ENCODE measurements at places on chromosomes 6 and 20. TPM values are rescaled to one million over a fixed set of nuclear protein-coding genes. Genes with fewer than 3 reads are reported as not detected.

Gene PTCHD4
- total RNA-seq: 0.20 TPM

Gene SLC23A2
- 12.7 TPM for total RNA-seq

Gene FABP7
- 0.27 TPM for total RNA-seq

Gene TRIM26
- total RNA-seq: 38.1 TPM

Gene LST1
- 0.34 TPM for total RNA-seq

Gene SLC2A10
- 0.11 TPM for total RNA-seq

- DNase-seq: no peak
Observed at GRCh38 chr20:23917024-23917725, 37.6 kb upstream of the CST5 start.

DNA sequence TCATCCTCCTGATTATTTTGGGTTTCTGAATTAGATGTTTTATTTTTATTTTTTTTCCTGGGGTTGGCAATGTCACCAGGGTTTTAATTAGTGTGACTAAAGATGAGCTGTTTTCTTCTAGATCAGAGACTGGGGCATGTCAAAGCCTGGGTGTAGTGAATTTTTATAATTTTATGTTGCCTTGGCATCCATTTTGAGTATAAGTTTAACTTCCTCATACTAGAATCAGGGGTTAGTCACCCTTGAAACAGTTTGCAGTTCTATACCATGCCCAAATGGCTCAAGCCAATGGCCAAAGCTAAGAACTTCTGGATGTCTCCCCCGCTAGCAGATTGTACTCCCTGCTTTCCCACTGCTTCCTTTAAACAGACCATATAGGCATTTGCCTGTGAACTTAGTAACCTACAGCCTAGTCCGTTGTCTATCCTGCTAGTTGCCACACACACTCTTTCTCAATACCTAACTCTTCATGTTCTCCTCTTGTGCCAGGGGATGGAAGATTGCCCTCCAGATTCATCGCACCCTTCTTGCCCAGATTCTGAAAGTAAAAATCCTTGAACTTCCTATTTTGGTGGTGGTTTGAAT lies 54.5 kb downstream of the KIAA0408 start:
- DNase-seq: peak; percentile 30

DNA sequence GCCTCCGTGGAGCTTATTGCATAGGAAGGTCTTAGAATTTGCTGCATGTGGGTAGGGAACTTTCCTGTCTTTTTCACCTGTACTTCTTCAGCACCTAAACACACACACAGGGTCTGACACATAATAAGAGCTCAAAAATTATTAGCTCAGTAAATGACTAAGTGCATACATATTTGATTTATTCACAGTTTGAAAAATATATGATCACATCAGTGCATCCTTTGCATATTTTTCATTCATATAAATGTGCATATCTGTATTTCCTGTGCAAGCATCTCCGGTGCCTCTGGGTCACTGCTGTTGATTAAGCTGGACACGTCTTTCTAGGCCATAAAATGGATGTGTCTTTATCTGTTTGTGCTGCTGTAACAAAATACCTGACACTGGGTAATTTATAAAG lies 234.7 kb downstream of the UST start:
- DNase-seq: peak; percentile 25

- no peak for DNase-seq
Observed at GRCh38 chr6:48147051-48147450, 36.1 kb upstream of the PTCHD4 start.

DNA sequence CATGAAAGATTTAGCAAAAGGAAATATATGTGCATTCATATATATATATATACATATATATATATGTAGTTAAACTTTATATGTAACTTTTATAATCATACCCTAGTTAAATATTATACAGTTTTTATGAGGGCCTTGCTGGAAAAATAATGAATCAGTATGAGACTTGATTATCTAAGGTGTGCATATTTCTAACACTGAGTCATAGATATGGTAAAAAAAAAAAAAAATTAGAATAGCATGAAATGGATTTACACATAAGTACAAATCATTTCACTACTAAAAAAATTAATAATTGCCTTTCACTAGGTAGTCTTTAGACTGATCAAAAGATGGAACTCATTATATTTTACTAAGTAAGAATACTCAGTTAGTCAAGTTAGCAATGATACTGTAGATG lies 51.3 kb upstream of the DST start:
- no peak for DNase-seq

DNA sequence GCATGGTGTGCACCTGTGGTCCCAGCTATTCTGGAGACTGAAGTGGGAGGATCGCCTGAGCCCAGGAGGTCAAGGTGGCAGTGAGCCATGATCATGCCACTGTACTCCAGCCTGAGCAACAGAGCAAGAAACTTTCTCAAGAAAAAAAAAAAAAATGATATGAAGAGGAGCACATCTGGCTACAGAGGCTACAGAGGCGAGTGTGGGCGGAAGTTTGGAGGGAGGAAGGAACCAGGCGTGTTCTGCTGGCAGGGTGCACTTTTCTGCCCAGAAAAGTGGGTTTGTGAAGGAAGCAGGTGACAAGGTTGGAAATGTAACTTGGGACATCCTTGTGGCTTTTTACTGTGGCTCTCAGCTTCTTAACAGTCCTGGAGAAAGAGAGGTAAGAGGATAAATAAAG lies 96.7 kb downstream of the SNX5 start:
- DNase-seq: no peak

DNA sequence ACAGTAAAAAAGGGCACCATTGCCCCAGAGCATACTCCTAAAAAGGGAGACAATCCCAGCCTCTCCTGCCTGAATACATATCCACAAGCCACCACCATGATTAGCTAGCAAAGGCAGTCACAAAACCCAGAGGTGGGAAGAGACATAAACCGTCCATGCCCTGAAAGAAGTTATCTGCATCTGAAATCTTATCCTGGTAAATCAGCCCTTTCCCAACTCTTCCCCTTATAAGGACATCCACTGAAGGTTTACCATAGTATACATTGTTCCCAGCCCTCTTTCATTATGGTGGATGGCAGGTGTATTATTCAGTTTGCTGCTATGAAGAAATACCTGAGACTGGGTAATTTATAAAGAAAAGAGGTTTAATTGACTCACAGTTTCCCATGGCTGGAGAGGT lies 95.2 kb downstream of the TBC1D7 start:
- no peak for DNase-seq

GRCh38 chr6:137749696-137750211 lies 117.3 kb upstream of the TNFAIP3 start:
- DNase-seq: no peak

DNA sequence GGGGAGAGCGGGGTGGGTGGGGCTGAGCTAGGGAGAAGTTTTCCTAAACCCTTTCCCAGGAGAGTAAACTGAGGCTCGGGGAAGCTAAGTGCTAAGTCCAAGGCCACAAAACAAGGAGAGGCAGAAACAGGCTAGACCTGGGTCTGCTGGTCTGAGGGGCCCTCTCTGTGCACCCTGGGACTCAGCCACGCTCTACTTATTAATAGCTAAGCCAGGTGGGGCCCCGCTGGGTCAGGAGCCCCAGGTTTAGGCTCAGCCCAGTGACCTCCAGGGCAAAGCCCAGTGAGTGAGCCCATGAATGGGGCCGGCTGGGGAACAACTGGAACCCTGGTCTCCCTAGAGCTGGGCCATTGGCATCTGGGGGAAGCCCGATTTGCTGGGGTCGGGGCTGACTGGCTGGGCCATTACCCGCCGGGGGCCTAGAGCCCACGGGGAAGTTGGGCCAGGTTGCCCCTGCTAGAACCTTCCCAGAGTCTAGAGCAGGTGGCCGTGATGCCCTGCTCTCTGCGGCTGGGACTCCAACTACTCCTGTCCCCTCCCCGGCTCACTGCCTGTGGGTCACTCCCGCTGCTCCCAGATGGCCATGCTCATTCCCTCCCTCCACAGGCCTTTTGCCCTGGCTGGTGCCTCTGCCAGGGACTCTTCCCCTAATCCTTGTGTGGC lies 24.1 kb upstream of the NOL4L start:
- DNase-seq: no peak

- DNase-seq: no peak
Observed at GRCh38 chr20:45344168-45344860, 3.9 kb downstream of the SDC4 start.

All from foreskin keratinocyte (primary cell).